ENCODE measurements at places on chromosomes 7 and 10.

GRCh38 chr7:105270117-105270516 lies 118.6 kb downstream of the SRPK2 start:
- no peak for DNase-seq

- DNase-seq = no peak
These were observed 8.4 kb downstream of the IFIT2 start for GRCh38 chr10:89310056-89310893.

GRCh38 chr7:82722946-82723345 lies 279.4 kb upstream of the CACNA2D1 start:
- no peak for DNase-seq

DNA sequence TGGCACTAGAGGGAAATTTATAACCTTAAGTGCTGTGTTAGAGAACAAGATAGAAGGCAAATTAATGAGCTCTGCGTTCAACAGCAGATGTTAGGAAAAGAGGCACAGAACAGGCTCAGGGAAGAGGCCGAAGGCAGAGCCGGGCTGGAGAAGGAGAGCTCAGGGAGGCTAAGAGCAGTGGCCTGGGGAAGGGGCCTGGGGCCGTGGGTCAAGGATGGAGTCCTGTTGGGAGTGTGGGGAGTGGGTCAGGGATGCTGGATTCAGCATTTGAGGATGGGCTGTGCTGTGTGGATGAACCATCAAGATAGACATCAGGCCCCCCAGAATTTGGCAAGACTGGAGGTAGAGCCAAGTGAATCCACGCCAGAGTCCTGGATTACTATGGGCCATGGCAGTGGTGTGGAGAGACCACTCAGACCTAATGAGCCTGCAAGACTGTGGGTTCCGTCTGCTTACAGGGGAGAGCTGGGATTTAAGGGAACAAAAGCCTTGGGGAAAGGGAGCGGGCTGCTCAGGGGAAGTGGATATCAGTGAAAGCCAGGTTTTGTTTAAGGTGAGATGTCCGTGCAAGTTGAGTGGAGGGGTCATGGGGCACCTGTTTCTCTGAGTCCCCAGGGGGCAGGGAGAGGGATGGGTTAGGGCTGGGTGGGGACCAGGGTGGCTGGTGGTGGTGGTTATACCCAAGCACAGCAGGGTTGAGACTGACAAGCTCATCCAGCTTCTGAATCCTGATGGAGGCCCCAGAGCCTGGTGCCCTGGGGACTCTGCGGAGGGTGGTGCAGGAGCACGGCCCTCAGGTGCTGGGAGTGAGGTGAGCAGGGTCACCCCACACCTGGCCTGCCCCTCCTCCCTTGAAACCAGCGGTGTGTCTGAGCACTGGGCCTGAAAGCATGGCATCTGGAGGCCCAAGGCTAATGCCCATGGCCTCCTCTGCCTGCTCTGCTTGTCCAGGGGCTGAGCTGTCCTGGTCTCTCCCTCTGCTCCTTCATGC lies 101.7 kb downstream of the BMS1 start:
- no peak for DNase-seq

- no peak for DNase-seq
These were observed 75.4 kb downstream of the CFTR start for GRCh38 chr7:117555260-117555659.

Measured in activated CD8-positive, alpha-beta memory T cell treated with anti-CD3 and anti-CD28 coated beads for 1 hour (primary cell).